Left ventricle myocardium inferior (tissue), 1 donor: ENCODE measurements at places on chromosomes 7 and 10. TPM values are rescaled to one million over a fixed set of nuclear protein-coding genes. Genes with fewer than 3 reads are reported as not detected.

GRCh38 chr7:67918158-67918557 is 921.5 kb downstream of the TYW1 start:
- H3K36me3 ChIP-seq, result no peaks in the 10 kb centered on the region
- peaks cover 57% of the 10 kb centered on the region for H3K27me3 ChIP-seq
- no peak overlapping the region for H3K27ac ChIP-seq
- no peaks in the 10 kb centered on the region for H3K4me1 ChIP-seq
- H3K4me3 ChIP-seq, result no peak overlapping the region
- DNase-seq, result no peak

TMEM213 gene
- not detected for total RNA-seq

DNA sequence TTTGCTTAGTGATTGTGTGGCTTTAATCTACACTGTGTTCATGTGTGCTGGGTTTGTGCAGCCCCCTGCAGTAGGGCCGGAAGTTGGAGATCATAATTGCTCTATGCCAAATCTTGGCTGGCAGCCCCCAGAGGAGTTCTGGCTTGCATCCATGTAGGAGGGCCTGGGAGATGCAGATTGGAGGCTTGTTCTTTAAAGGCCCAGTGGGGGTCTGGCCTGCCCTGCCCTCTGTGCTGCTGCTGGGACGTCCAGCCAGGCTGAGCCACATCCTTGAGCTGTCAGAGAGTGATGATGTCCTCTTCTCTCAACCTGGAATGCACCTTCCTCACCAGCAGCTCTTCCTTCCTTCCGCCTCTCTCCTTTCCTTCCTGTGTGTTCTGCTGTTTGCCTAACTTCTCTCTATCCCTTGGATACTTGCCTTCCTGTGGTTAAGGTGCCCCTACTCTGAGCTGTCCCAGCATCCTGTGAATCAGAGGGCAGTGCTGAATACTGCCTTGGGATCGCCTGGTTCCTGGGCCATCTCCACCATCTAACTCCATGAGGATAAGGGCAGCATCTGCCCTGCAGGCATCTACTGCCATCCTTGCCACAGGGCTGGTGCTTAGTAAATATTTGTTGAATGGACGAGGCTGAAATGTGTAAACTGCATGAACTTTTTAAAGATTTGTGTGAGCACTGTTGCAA is 30.2 kb downstream of the DOCK1 start:
- peaks cover 36% of the 10 kb centered on the region for H3K4me1 ChIP-seq
- H3K27me3 ChIP-seq, result no peaks in the 10 kb centered on the region
- DNase-seq, result no peak
- no peak overlapping the region for H3K27ac ChIP-seq

DNA sequence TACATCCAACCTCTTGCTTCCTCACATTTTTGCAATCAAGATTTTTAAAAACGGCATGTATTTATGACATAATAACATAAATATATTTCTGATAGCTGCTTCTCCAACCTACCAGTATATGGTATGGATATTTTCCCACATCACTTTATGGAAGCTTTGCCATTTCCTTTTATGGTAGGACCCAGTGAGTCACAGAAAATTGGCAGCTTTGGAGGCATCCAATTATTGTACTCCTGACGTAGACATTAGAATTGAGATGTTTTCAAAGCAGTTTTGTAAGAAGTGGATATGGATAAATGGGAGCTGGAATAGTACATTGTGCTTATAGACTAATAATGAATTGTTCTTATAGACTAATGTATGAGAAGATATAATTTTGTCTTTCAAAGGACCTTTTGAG is 23.8 kb upstream of the BICC1 start:
- H3K4me1 ChIP-seq, result peaks cover 10% of the 10 kb centered on the region
- no peak overlapping the region for H3K4me3 ChIP-seq
- DNase-seq, result no peak
- no peaks in the 10 kb centered on the region for H3K36me3 ChIP-seq
- H3K27me3 ChIP-seq, result no peaks in the 10 kb centered on the region

SLC25A13 gene
- total RNA-seq, result 9.1 TPM

ZNF775 gene
- 3.1 TPM for total RNA-seq

- H3K27me3 ChIP-seq, result no peaks in the 10 kb centered on the region
- H3K27ac ChIP-seq, result no peak overlapping the region
- DNase-seq, result no peak
- no peaks in the 10 kb centered on the region for H3K36me3 ChIP-seq
- H3K4me1 ChIP-seq, result no peaks in the 10 kb centered on the region
- no peak overlapping the region for H3K4me3 ChIP-seq
These were observed 28.4 kb downstream of the MPLKIP start for GRCh38 chr7:40105879-40106473.

MPP7 gene
- 14.7 TPM for total RNA-seq

- H3K27me3 ChIP-seq, result no peaks in the 10 kb centered on the region
- no peaks in the 10 kb centered on the region for H3K36me3 ChIP-seq
- no peaks in the 10 kb centered on the region for H3K4me1 ChIP-seq
- H3K27ac ChIP-seq, result no peak overlapping the region
These were observed 50.4 kb downstream of the IMMP2L start for GRCh38 chr7:111511845-111512244.
